T-helper 2 cell treated with Interferon-gamma antibody and Interleukin-4, amounts not matched to agents 100 ng/mL and 5 ng/mL, for 36 hours (primary cell): ENCODE measurements at places on chromosomes 16 and 17. TPM values are rescaled to one million over a fixed set of nuclear protein-coding genes. Genes with fewer than 3 reads are reported as not detected.

FBXO39 gene
- total RNA-seq, result 1.6 TPM in 2 replicates

KRT14 gene
- not detected in 2 replicates for total RNA-seq

KRT28 gene
- total RNA-seq, result not detected in 2 replicates

DHRS7C gene
- total RNA-seq, result not detected in 2 replicates

SOX8 gene
- total RNA-seq, result 0.11 TPM in 1 of 2 replicates, not detected in the other
